ENCODE measurements at places on chromosomes 2 and 18.
A peak's percentile ranks its signal among the peaks of the same experiment; 100 is the strongest.

DNA sequence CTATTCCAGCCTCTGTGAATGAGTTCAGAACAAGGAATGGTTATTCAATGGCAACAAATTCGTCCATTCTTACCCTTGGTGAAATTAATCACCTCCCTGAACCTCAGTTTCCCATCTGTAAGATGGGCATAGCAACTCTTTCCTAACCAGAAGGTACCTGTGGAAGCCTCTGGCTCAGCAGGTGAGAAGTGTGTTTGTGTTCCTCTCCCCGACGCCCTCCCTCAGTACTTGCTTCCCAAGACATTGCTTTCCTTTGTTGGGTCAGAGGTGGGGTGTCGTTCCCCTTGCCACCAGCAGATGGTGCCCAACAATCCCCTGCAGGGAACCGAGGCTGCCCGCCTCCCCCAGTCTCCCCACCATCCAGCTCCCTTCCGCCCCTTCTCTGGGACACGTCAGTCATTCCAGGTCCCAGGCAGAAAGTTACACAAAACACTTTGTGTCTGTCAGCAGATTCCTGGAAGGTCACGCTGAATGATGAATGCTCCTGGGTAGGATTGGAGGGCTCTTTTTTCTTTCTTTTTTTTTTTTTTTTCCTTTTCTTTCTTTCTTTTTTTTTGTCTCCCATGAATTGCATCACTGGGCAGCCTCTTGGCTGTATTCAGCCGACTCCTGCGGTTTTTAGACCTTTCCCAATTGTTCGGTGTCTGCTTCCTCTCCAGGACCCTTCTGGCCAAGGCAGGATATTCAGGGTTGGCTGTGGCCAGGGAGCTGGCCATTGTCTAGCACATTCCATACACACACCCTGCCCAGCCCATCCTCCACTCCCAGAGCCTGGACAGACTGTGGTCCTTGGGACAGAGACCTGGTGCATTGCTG, 117.3 kb downstream of the LPIN1 start:
- peak; percentile 46 for DNase-seq

DNA sequence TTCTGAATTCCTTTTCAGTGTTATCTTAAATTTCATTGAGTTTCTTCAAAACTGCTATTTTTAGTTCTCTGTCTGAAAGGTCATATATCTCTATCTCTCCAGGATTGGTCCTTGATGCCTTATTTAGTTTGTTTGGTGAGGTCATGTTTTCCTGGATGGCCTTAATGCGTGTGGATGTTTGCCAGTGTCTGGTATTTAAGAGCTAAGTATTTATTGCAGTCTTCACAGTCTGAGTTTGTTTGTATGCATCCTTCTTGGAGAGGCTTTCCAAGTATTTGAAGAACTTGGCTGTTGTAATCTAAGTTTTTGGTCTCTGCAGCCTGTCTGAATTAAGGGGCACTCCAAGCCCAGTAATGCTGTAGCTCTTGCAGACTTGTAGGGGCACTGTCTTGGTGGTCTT, 249.3 kb downstream of the ZNF385B start:
- no peak for DNase-seq

DNA sequence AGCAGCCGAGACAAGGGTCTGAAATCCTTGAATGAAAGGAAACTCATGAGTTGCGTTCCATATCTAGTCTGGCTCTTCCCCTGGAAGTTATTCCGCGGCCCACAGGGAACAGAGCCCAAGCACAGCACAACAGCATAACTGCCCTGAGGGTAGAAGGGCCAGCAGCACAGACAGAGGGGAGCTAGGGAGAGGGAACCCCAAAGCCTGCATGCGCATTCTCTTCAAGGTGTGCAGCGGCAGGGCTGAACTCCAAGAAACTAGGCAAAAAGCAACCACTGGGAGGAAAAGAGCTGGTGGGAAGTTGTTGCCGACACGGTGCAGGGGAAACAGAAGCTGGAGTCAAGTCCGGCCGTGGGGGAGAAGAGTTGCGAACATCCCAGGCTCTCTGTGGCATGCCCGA, 11.8 kb downstream of the GPR148 start:
- DNase-seq = no peak

- no peak for DNase-seq
Measured at GRCh38 chr2:29777161-29777560, 144.2 kb downstream of the ALK start.

GRCh38 chr2:240946046-240946445, 39.9 kb downstream of the CROCC2 start:
- DNase-seq = no peak

All from T-helper 17 cell (primary cell).